ENCODE measurements at places on chromosomes 5 and 9.

- DNase-seq = no peak
Measured at GRCh38 chr5:150489360-150490295, 18.3 kb upstream of the NDST1 start.

- DNase-seq = no peak
Measured at GRCh38 chr5:14598225-14598624, 16.6 kb downstream of the OTULINL start.

GRCh38 chr5:15575666-15576065 lies 75.7 kb downstream of the FBXL7 start:
- no peak for DNase-seq

- DNase-seq = no peak
Measured at GRCh38 chr5:178507151-178507932, 82.9 kb downstream of the COL23A1 start.

DNA sequence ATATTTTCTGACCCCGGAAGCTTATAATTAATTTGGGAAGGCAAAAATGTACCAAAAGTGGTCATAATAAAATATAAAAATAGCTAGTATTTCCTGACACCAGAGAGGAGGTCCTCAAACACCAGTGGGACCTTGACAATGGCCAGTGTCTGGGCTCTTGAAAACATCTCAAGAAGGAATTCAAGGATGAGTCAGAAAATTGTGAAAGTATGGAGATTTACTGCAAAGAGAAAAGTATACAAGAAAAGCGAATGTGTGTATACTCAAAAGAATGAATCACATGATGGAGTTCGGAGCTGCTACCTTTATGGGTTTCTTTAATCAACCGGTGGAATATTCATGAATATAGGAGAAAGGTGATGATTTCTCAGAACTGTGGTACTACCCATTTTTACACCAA lies 1709.0 kb upstream of the WWC1 start:
- DNase-seq = no peak

DNA sequence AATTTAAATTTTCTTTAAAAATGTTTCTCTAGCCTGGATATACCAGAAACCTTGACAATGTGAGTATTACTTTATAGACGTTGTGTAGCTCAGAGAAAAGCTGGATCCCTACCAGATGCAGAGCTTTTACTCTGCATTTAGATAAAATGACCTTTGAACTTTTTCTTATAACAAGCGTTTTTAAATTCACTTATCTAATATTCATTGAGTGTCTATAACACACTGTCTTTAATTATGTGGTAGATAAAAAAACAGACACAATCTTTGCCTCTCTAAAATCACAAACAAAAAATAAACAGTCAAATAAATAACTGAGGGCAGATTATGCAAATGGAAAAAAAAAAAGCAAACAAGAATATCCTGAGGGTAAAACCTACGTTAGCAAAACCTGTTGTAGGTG lies 773.6 kb downstream of the CDH12 start:
- DNase-seq = no peak

DNA sequence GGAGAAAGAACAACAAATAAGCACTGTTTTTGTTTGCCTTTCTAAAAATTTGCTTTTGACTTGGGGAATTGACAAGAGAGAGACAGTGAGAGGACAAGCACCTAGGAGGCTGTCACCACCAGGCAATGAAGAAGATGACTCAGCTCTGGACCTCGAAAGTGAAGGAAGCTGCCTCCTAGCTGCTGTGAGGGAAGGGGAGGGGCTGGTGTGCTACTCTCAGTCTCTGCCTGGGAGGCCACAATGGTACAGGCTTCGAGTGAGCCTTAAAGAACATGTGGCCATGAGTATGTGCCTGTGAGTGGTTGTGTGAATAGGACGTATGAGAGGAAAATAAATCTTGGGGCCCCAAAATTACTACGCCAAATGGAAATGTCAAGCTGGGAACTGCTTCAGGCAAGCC lies 7.1 kb upstream of the PLK2 start:
- DNase-seq = peak; percentile 3

- DNase-seq = no peak
Measured at GRCh38 chr5:104431981-104432380, 869.4 kb upstream of the NUDT12 start.

- no peak for DNase-seq
Measured at GRCh38 chr5:60417500-60418181, 282.3 kb downstream of the DEPDC1B start.

GRCh38 chr5:33433303-33434240 lies 7.2 kb upstream of the TARS1 start:
- no peak for DNase-seq

- DNase-seq = no peak
Measured at GRCh38 chr5:129082225-129083136, 12.1 kb upstream of the ISOC1 start.

- peak; percentile 27 for DNase-seq
Measured at GRCh38 chr9:134099123-134099761, 31.4 kb upstream of the BRD3 start.

DNA sequence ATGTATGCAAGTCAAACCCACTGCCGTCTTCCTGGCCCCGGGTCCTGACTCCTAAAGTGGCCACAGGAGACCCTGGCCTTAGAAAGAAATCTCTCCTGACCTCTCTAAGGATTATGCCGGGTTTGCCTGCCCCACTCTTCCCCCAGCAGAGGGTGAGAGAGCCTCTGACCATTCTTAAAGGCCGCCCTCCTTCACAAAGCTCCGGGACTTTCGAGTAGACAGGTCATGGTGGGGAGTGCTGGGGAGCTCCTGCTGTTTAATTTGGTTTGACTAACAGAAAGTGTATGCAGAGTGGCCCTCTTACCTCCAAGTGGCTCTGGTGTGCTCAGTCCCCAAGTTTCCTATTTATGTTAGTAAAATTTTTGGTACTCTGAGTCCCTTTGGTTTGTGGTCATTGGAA lies 111.8 kb downstream of the LRRC70 start:
- DNase-seq = no peak

GRCh38 chr5:93681432-93681831 lies 60.0 kb downstream of the POU5F2 start:
- DNase-seq = no peak

DNA sequence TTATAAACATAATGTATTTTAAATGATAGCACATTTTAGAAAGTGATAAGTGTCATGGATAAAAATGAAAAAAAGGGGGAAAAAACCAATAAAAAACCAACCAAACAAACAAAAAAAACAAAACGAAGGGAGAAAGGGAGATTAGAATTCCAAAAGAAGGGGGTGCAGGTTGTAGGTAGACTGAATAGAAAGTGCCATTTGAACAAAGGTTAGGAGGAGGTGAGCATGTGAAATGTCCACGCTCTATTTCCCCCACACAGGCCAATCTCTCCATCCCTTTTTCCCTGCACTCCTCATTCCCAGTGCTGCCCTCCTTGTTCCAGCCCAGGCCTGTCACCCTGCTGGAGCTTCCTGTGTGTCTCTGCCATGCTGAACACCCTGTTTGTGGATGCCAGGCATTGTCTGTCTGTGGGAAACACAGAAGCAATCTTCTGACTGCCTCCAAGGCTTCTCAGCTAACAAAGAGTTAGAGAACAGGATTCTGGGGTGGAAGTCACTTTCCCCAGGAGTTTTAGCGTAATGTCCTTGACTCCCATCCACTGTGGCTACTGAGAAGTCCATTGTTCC lies 138.8 kb downstream of the ADAMTS16 start:
- no peak for DNase-seq

DNA sequence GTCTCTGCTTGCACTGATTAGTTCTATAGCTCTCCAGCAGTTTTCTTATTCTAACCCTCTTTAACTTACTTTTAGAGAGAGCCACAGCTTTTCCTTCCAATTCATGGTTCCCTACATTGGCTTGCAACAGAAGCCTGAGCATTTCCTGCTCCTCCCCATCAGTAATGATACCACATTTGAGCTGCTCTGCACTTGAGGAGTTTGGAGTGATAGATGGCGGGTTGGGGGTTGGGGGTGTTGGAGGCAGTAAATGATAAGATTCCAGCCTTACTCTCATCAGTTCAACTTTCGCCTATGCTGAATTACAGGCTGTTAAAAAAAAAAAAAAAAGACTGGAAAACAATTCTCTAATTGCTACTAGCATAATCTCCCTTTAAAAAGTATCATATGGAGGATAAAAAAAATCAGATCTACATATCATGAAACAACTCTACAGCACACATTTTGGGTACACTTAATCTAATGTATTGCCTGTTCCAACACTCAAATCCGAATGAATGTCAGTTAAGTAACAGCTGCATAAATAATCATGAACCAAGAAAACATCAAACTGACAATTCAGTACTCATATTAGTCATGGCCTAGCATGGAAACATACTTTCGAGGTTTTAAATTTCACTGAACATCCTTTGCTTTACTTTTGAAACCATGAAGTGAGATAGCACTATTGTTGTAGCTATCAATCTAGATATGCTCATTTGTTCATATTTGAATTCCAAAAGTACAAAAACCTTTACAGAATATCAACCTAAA lies 224.7 kb downstream of the NFIB start:
- no peak for DNase-seq

GRCh38 chr9:116230051-116230632 lies 76.6 kb downstream of the PAPPA start:
- no peak for DNase-seq

DNA sequence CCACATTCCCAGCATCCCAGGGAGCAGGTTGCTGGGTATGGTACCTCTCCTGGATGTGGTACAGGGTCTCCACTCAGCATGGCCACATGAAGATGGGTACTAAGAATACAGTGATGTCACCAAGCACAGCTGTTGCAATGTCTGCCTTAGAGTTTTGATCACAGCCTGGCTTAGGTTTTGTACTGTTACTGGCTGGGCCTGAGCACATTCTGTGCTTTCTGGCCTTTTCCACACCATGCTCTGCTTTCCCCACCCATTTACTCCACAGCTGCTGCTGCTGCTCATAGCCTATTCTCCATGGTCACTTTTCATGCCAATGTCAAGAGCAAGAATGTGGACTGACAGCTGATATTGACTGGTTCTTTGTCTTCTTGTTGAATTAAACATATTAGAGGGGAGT lies 481.9 kb downstream of the ARHGEF28 start:
- no peak for DNase-seq

DNA sequence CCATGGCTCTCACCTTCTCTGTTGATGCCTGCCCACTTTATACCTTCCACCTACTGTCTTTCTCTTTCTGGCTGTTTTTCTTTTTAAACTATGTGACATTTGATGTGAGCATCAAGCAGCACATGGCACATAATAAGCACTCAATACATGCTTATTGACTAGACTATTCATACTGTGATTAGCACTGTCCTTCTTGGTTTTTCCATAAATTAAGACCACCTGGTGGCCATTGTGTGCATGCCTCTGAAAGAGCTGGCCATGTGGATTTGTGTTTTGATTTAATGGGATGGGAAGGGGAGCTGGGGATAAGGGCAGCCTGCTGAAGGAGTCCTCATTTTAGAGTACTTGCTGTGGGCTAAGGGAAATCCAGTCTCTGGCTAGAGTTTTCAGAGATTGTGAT lies 79.4 kb downstream of the ARHGEF28 start:
- no peak for DNase-seq

GRCh38 chr5:145975361-145976066 lies 39.1 kb downstream of the SH3RF2 start:
- no peak for DNase-seq

GRCh38 chr9:92592537-92592936 lies 56.7 kb upstream of the ECM2 start:
- DNase-seq = no peak

- DNase-seq = no peak
Measured at GRCh38 chr9:6441269-6441668, 28.3 kb downstream of the UHRF2 start.
